ENCODE measurements at places on chromosomes 5 and 9. TPM values are rescaled to one million over a fixed set of nuclear protein-coding genes. Genes with fewer than 3 reads are reported as not detected.

The GLDC gene
- not detected for total RNA-seq

DNA sequence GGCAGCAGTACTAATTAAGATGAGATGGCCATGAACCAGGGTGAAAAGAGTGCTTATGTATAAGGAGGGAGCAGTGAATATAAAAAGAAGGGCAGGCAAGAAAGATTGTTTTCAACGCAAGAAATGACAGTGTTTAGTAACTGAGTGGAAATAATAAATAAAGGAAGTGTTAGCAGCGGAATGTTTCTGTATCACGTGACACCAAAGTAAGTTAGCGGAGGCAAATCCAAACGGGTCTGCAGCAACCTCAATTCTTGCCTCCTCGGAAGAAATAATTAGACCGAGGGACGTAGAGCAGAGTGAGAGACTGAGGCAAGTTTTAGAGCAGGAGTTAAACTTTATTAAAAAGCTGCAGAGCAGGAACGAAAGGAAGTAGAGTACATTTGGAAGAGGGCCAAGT is 15.4 kb upstream of the GAS1 start:
- DNase-seq, result no peak

- DNase-seq, result no peak
Observed at GRCh38 chr5:86546044-86546443, 71.7 kb upstream of the COX7C start.

- no peak for DNase-seq
Observed at GRCh38 chr5:149268928-149269557, 2.6 kb upstream of the AFAP1L1 start.

The EQTN gene
- total RNA-seq, result 0.39 TPM

GRCh38 chr9:127970401-127971313 is 10.1 kb downstream of the EEIG1 start:
- DNase-seq, result no peak

DNA sequence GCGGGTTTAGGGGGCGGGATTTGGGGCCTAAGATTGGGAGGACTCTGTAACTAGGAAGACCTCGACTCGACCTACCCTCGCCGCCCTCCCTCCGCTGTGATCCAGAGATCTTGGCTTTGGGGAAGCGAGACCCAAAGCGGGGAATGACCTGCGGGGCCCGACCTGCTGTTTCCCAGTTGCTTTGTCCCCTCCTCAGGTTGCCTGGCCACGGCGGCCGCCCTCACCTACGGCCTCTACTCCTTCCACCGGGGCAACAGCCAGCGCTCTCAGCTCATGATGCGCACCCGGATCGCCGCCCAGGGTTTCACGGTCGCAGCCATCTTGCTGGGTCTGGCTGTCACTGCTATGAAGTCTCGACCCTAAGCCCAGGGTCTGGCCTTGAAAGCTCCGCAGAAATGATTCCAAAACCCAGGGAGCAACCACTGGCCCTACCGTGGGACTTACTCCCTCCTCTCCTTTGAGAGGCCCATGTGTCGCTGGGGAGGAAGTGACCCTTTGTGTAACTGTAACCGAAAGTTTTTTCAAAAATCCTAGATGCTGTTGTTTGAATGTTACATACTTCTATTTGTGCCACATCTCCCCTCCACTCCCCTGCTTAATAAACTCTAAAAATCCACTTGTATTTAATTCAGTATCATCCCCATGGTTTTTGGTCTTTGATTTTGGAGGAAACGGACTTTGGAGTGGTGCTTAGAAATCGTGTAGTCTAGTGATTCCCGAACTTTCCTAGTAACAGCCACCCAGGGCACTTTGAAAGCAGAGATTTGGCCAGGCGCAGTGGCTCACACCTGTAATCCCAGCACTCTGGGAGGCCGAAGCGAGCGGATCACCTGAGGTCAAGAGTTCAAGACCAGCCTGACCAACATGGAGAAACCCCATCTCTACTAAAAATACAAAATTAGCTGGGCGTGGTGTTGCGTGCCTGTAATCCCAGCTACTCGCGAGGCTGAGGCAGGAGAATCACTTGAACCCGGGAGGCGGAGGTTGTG is 878 bp downstream of the HIGD2A start:
- DNase-seq, result no peak

GRCh38 chr9:97374811-97375210 is 37.1 kb upstream of the TDRD7 start:
- DNase-seq, result peak; percentile 15

The BARHL1 gene
- not detected for total RNA-seq

The SLC1A3 gene
- 1.7 TPM for total RNA-seq

The CER1 gene
- not detected for total RNA-seq

DNA sequence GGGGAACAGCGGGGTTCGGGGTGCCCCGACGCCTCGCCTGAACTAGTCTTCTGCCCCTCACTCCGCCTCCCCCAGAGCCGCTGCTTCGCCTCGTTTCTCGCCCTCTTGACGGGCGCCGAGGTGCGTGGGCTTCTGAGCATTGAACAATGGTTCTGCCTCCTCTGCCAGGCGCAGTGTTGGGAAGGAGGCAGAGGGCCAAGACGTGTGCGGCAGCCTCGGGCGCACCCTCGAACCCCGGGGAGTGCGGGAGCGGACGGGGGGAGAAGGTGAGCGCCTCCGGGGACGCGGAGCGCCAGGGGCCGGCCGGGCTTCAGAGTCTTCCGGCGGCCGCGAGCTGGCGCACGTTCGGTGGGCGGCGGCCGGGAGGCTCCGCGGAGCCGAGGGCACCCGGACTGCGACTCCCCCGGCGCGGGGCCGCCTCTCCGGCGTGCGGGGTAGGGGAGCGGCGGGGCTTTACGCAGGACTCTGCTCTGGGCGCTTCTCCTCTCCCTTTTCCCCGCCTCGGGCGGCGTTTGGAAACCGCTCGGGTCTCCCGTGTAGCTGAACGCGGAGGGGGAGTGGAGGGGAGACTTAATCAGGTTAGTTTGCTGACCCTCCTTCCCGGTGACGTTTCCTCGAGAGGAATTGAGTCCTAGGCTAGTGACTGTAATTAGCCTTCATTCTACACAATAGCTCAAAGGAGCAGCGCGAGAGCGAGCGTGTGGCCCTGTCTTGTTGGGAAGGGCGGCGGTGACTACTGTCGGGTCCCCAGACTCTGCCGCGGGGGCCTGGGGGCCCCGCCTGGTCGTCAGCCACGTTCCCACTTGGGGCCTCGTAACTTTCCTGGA is 1.1 kb downstream of the VLDLR start:
- DNase-seq, result peak; percentile 46

DNA sequence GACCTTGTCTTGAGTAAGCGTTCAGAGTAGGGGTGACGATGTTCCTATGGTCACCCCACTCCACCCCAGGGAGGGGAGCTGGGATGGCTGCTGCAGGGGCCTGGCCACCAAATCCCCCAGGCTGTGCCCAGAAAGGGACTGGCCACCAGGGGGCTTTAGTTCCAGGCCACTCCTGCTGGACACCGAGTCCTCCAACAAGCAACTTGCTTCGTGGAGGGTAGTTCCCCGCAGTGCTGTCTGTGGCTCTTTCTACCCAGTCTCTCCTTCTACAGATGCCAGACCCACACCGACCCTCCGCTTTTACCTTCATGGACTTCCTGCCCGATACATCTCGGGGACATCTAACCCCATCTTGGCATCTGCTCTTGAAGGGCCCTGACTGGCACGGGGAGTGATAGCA is 35.7 kb upstream of the GABRP start:
- DNase-seq, result no peak

The TAS2R1 gene
- total RNA-seq, result not detected

The IFNA2 gene
- total RNA-seq, result not detected

The DMRT3 gene
- total RNA-seq, result not detected

The RNF180 gene
- 6.2 TPM for total RNA-seq

The SPINK13 gene
- not detected for total RNA-seq
